ENCODE measurements at places on chromosomes 1 and 21. TPM values are rescaled to one million over a fixed set of nuclear protein-coding genes. Genes with fewer than 3 reads are reported as not detected.

DNA sequence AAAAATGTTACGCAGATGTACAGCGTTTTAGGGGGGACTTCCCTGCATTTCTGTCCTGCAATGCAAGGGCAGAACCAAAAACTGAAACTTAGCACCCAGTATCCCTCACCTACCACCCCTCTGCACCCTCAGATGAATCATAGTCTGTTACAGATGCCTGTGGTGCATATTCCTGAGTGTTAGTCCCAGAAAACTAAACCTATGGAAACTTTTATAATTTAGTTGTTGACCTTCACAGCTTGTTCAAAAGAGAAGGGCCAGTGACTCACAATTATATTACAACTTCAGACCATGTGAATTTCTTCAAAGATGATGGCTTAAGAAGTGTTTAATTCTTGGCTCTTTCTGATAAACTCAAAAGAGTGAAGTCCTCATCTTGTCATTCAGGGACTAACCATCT is 5.8 kb downstream of the PTGER3 start:
- H3K4me3 ChIP-seq: no peak overlapping the region
- peaks cover 2% of the 10 kb centered on the region for H3K36me3 ChIP-seq
- H3K27me3 ChIP-seq: peaks cover 60% of the 10 kb centered on the region

DNA sequence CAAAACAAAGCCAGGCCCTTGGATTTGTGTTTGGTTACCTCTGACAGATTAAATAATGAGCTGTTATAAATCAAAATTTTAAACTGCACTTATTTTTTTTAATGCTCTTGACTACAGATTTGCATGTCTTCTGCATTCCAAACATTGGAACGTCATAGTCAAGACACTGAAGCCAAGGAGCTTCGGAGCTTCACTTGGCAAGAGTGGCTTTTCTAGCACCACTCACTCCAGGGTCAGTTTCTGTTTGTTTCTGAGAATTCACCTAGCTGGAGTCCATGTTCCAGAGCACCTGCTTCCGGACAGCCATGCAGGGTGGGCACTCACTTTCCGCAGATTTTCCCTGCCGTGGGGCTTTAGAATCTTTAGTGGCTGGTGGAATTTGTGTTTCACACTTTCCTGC is 202.9 kb downstream of the ZP4 start:
- no peaks in the 10 kb centered on the region for H3K27me3 ChIP-seq
- H3K4me1 ChIP-seq: no peaks in the 10 kb centered on the region
- DNase-seq: no peak
- no peak overlapping the region for H3K4me3 ChIP-seq
- H3K36me3 ChIP-seq: no peaks in the 10 kb centered on the region
- H3K27ac ChIP-seq: no peak overlapping the region

GRCh38 chr1:214066936-214067335 is 79.2 kb downstream of the PROX1 start:
- H3K27ac ChIP-seq: no peak overlapping the region
- no peaks in the 10 kb centered on the region for H3K4me1 ChIP-seq
- peaks cover 38% of the 10 kb centered on the region for H3K27me3 ChIP-seq
- no peaks in the 10 kb centered on the region for H3K36me3 ChIP-seq
- DNase-seq: no peak

GRCh38 chr1:167052389-167052788 is 37.8 kb downstream of the GPA33 start:
- H3K36me3 ChIP-seq: no peaks in the 10 kb centered on the region
- H3K27me3 ChIP-seq: peaks cover 3% of the 10 kb centered on the region
- no peak overlapping the region for H3K27ac ChIP-seq
- H3K4me1 ChIP-seq: no peaks in the 10 kb centered on the region
- no peak overlapping the region for H3K4me3 ChIP-seq

DNA sequence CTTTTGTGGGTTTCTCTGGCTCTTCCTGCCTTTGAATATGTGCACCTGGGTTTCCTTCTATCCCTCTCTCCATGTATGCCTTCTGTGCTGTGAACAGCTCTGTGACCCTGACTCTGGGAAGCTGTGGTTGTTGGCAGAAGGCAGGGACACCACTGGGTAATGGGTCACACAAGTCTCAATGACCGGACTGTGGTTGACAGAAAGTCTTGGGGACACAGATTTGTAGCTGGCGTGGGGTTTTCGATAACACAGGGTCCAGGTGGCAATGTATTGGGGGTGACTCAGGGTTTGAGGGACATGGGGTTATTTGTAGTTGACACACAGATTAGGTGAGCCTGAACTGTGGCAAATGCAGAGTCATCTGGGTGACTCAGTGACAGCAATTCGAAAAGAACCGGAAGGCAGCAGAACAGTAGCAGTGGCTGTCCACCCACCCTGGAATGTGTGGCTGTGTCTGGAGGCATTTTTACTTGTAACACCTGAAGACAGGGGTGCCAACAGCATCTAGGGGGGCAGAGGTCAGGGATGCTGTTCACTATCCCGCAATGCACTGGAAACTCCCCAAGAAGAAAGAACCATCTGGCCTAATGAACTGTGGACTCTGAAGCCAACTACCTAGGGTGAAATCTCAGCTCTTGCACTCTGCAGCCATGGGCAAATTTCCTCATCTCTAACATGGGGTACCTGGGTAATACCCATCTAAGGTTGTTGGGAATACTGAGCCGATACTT is 13.0 kb upstream of the SLC6A9 start:
- H3K27ac ChIP-seq: no peak overlapping the region
- no peak for DNase-seq
- no peaks in the 10 kb centered on the region for H3K36me3 ChIP-seq
- peaks cover 23% of the 10 kb centered on the region for H3K4me1 ChIP-seq
- H3K4me3 ChIP-seq: no peak overlapping the region
- no peaks in the 10 kb centered on the region for H3K27me3 ChIP-seq

Gene GPR52
- total RNA-seq: 0.75 TPM

Gene BGLAP
- 3.0 TPM for total RNA-seq

All from neural crest cell (in vitro differentiated cells).